GM12878 (cell line): ENCODE measurements at places on chromosomes 4 and X. TPM values are rescaled to one million over a fixed set of nuclear protein-coding genes. Genes with fewer than 3 reads are reported as not detected.

The KLF3 gene
- 1.7 and 2.4 TPM in 2 replicates for polyA plus RNA-seq

The HTATSF1 gene
- polyA plus RNA-seq = 47.3 and 54.9 TPM in 2 replicates

The FAT4 gene
- polyA plus RNA-seq = not detected in 2 replicates

The BEX1 gene
- polyA plus RNA-seq = 0.19 TPM in 1 of 2 replicates, not detected in the other

The ADAMTS3 gene
- polyA plus RNA-seq = not detected in 2 replicates

The SCLT1 gene
- polyA plus RNA-seq = 21.8 and 24.9 TPM in 2 replicates

The MTNR1A gene
- not detected in 2 replicates for polyA plus RNA-seq

The CLDN22 gene
- not detected in 2 replicates for polyA plus RNA-seq

The ATOH1 gene
- not detected in 2 replicates for polyA plus RNA-seq

The NLGN4X gene
- 0.04 TPM in 1 of 2 replicates, not detected in the other for polyA plus RNA-seq

The CORIN gene
- 0.09 and 0.15 TPM in 2 replicates for polyA plus RNA-seq

The TGIF2LX gene
- not detected in 2 replicates for polyA plus RNA-seq

The EGF gene
- polyA plus RNA-seq = 0.28 and 0.29 TPM in 2 replicates

The ADRA2C gene
- not detected in 2 replicates for polyA plus RNA-seq

The FRMPD3 gene
- polyA plus RNA-seq = not detected in 2 replicates

The ANKRD37 gene
- 52.4 and 57.3 TPM in 2 replicates for polyA plus RNA-seq

The PDE5A gene
- polyA plus RNA-seq = 1.6 and 2.2 TPM in 2 replicates

The THAP9 gene
- polyA plus RNA-seq = 2.2 and 3.0 TPM in 2 replicates
